ENCODE measurements at places on chromosomes 3 and 15.

DNA sequence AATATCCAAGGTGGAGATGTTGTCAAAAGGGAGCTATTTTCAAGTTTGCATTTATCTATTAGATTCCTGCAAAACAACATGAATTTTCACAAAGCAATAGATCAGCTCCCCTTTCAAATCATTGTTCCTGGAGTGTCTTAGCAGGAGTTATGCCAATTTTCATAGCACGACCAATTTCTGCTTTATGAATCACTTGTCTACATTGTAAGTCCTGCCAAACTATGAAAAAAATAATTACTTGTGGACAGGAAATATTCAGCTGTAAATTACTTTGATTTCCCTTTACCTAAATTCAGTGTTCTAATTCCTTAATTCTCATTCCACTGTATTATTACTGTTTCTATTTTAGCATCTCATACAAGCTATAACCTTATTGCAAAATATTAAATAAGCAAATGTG lies 1289.6 kb downstream of the NSUN3 start:
- DNase-seq = no peak

DNA sequence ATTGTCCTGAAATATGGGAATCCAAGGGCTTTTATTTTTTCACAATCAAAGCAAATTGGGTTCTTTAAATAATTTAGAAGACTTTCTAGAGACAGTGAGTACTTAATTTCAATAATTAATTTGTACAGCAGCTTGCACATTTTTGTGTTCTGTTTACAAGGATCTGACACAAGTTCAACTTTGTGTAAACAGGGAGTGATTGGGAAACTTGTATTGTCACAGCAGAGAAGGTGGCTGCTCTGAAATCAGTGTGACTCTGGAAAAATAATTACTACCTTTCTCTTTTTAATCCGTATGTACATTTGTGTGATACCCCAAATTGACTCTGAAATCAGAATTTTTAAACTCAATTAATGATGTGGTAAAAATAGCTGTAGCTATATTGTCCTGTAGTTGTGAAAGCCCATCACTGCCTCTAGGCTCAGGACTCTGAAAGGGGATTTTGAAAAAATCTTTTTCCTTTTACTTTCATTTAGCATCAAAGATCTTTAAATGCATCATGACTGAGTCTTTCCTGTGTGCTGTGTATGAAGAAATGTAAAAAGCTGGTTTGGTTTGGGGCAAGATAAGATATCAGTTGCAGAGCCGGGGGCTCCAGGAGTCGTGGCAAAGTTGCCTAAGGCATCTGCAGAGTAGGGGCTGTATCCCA lies 45.1 kb downstream of the MFSD1 start:
- no peak for DNase-seq

- DNase-seq = no peak
Measured at GRCh38 chr3:18557216-18557615, 132.1 kb upstream of the SATB1 start.

- no peak for DNase-seq
Measured at GRCh38 chr3:177742273-177742672, 545.0 kb upstream of the TBL1XR1 start.

- DNase-seq = peak; percentile 34
Measured at GRCh38 chr15:62165793-62166375, 799 bp upstream of the C2CD4B start.

DNA sequence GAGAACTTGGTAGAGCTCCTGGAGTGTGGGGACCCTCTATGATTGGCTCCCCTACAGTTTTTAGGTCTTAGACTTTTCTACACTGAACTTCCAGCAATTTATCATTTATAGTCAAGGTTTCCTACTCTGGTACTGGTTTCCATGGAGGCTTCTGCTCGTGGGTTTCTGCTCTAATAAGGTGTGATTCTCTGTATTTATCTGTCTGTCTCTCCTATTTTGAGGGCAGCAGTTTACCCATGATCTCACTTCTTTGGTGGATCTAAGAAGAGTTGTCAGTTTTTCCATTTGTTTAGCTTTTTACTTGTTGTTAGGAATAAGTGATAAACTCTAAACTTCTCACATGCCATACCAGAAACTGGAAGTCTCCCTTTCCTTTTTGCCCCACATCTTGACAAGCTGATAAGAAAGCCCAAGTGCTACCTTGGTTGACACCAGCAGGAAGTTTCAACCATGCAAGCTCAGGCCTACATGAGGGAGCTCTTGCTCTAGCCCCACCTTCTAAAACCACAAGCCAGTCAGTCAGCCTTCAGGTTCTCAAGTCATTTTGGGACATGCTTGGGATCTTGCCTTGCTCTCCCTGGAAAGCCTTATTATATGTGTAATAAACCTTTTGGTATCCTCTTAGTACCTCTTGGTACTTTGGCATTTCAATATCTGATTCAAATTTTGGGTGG lies 10.0 kb downstream of the TIMMDC1 start:
- DNase-seq = no peak

DNA sequence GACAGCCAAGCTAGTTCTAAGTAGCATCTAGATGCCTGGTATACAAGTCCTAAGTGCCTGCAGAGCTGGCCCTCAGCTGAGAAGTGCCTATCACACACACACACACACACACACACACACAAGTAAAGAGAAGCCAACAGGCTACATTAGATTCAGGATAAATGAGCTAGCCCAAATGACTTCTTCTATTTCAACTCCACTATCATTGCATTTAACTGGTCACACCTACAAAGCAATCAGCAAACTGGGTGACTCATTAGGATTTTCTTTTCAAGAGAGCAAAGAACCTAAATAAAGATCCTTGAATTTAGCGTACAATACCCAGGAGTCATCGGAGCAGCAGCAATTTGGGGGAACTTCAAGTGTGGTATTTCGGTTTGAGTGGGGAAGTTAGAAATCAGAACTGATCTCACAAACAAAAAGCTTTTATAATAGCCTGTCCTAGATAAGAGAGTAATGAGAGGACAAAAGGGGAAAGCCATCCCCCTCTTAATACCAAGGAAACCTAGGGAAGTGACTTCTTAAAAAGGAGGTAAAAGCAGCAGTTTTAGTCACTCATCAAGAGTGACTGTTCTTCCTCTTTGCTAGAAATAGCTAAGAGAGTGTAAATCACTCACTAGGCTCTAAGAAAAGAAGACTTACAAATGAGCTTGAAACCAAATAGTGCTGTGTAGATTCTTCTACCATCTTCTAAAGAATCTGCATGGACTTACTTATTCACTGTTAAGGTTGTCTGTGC lies 112.7 kb downstream of the TNIK start:
- no peak for DNase-seq

DNA sequence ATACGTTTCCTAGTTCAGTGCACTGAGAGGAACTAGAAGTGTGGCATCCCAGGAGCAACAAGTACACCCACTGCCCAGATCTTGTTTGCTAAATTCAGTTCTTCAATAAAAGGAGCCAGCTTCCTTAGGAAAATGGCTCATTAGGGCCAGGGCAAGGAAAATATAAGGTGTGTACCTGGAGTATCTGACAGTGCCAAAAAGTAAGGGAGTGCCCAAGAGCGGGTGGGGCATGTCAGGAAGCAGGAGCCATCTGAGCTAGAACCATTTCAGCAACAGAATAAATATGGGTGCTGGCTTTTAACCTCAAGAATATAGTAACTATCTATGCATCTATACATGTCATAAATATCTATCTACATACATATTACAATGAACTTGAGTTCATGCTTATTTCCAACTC lies 44.1 kb downstream of the SLC41A3 start:
- DNase-seq = no peak

Data from muscle of back (tissue), 13 donors.